Posterior cingulate gyrus (tissue), 11 donors: ENCODE measurements at places on chromosomes 2 and 18.

GRCh38 chr2:192419786-192420185 lies 225.1 kb upstream of the TMEFF2 start:
- DNase-seq, result no peak

GRCh38 chr2:66461664-66462500 lies 27.0 kb downstream of the MEIS1 start:
- no peak for DNase-seq

DNA sequence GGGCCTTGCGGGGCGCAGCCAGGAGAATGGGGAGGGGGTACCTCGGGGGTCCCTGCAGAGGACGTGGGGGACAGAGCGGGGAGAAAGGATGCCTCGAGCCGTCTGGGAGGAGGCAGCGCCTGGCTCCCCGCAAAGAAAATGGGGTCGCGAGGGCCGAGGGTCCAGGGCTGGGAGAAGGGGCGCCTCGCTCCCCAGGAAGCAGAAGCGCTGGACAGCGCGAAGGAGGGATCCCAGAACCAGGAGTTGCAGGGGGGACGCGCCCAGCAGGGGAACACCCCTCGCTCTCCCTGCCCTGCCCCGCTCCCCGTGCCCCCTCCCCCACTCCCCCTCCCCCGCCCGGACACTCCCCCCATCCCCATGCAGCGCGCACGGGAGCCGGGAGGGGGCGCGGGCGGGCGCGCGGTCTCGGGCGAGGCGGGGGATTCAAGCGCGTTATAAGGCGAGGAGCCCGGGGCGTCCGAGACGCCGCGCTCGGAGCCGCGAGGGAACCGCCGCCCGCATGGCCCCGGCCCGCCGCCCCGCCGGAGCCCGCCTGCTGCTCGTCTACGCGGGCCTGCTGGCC lies at the start of gene ERFE:
ERFE (plus strand) TSS at position 462 of the 562 bp plus-strand sequence; CDS start at position 500, 38 bp downstream.
- no peak for DNase-seq

DNA sequence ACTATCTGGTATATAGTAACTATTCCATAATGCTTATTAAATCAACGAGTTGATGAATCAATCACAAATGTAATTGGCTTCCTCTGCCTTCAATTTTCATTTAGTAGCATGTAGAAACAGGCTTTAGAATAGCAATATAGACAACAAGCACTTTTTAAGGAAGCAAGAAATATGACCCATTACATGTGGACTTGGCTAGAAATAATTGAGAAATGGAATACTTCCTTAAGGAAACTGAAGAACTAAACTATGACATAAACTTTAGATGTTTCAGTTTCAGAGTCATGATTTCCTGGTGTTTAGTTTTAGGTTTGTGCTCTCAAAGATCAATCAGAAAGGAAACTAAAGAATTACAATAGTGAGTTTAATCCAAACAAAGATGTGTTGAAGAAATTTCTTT lies 443.8 kb downstream of the MBD2 start:
- no peak for DNase-seq

GRCh38 chr2:85309699-85310321 lies 18.0 kb downstream of the TGOLN2 start:
- no peak for DNase-seq

GRCh38 chr2:219350710-219351221 lies 18.2 kb upstream of the RESP18 start:
- no peak for DNase-seq

- no peak for DNase-seq
Observed at GRCh38 chr2:102480285-102481195, 7.5 kb downstream of the SLC9A4 start.

DNA sequence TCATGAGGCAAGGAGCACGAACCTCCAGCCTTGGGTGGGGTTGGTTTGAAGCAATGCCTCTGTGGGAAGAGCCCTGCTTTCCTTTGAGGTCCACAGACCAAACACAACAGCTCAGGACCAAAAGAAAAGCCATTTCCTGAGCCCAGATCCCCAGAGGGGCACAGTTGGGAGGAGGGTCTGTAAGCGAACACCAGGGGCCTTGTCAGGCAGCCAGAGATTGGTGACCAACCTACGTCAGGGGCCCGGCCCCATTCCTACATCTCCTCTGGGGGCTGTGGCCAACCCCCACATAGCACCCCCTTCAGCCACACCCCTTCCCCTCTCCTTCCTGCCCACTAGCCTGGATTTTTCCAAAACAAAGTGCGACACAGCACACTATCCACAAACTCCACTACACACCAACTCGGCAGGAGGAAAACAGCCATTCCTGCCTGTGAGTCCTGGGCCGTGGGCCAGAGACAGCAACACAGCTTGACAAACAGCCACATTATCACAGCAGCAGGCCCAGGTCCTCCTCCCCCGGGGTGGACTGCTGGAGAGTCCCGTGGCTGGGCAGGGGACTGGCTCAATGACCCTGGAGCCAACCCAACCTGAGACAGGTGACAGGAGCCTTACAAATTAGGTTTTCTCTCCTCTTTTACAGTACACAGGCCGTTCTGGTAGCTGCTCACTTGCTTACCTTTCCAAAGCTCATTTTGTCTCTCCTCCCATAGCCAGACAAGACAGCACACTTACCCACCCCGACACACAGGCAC lies 98.8 kb downstream of the TNS1 start:
- no peak for DNase-seq

GRCh38 chr2:217835931-217836891 lies 166.6 kb downstream of the TNS1 start:
- peak; percentile 79 for DNase-seq

DNA sequence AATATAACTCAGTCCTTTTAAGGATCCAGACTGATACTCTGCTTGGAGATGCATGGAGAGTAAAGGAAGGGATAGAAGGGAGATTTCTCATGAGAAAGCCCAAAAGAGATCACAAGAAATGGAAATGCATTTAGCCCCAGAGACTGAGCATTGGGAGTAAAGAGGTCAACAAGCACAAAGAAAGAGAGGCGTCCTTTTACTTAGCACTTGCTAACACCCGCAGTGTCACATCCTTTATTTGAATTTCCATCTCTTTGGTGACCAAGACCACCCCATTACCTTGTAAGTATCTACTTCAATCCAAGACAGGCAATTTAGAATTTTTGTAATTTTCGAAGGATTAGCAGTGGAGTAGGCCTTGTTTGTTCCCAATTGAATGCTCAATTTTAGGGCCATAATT lies 111.8 kb upstream of the DCC start:
- no peak for DNase-seq

- no peak for DNase-seq
Observed at GRCh38 chr2:236678307-236678975, 108.8 kb downstream of the ACKR3 start.
